A549 treated with Mapracorat at 1 μM for 4 hours (cell line): ENCODE measurements at places on chromosomes 3 and 15. TPM values are rescaled to one million over a fixed set of nuclear protein-coding genes. Genes with fewer than 3 reads are reported as not detected.

The NAALADL2 gene
- total RNA-seq = 0.18 to 0.35 TPM in 2 of 5 replicates, not detected in the others

The ZNF385D gene
- 0.42 TPM in 1 of 5 replicates, not detected in the others for total RNA-seq

The CADM2 gene
- total RNA-seq = 0.11 to 0.57 TPM (median 0.28 TPM) in 5 replicates

The TMEM115 gene
- 35.5 to 49.0 TPM (median 48.1 TPM) in 5 replicates for total RNA-seq
